ENCODE measurements at places on chromosomes 16 and 17.

- DNase-seq: no peak
Observed at GRCh38 chr16:65489531-65490023, 367.7 kb upstream of the CDH11 start.

DNA sequence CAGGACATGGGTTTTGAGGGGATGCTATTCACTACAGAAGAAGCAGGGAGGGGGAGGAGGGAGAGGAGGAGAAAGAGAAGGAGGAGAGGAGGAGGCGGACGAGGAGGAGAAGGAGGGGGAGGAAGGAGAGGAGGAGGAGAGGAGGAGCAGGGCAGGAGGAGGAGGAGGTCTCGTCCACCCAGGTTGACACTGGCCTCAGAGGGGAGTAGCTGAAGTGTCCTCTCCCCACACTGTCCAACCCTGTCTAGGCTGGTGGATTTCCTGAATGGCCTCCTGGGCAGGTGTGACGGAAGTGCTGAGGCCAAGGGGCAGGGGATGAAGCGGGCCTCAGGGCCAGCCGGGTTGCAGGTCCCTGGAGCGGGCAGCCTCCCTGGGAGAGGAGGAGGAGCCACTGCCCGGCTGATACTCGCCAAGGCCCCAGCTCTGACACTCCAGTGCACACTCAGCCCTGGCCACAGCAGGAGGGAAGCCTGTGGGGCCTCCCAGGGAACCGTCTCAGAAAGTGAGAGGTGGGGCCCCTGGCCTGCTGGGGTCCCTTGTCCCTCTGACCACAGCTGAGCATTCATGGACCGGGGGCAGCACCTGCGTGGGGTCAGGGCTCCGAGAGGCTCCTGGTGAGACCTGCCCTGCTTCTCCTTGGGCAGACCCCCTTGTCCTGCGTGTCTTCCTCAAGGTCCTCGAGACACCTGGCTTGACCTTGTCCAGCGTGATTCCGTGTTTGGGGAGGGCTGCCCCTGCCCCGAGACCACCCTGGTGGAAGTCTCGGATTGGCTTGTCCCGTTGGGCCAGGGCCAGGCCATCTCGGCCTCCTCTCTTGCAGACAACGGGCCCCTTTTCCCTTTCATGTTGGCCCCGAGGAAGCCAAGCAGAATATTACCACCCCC, 200.6 kb upstream of the CIBAR2 start:
- no peak for DNase-seq

- DNase-seq: no peak
Observed at GRCh38 chr17:20234276-20234675, 225.1 kb downstream of the SPECC1 start.

GRCh38 chr17:82444941-82445521, 5.5 kb downstream of the CYBC1 start:
- no peak for DNase-seq

- DNase-seq: no peak
Observed at GRCh38 chr17:34653511-34653910, 74.1 kb downstream of the TMEM132E start.

DNA sequence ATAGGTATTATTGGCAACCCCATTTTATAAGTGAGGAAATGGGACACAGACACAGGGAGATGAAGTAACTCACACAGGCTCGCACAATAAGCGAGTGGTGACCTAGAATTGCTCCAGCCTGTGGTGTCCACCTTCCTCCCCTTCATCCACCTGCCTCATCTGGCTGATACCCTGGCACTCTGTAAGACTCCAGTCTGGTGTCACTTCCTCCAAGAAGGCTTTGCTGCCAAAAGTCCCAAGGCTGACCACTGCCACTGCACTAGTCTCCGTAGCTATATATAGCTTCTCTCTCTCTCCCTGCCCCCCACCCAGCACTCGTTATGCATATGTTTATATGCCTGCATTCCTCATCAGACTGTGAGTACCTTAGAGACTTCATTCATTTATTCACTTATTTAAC, 66.1 kb upstream of the SREBF1 start:
- DNase-seq: no peak

DNA sequence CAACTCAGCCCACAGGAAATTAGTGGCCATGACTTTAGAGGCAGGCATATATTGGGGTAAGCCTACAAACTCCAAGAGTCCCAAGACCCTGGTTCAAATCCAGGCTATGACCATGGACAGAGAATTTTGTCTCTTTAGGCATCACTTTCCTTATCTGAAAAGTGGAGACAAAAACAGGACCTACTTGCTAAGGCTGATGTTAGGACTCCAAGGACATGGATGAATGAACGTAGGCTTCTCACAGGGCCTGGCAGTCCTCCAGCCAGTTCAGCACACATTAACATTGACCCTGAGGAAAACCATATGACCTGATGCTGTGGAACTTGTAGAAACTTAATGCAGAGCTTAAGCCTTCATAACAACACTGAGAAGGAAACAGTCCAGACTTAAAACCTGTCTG, 1.4 kb downstream of the FKBP10 start:
- no peak for DNase-seq

DNA sequence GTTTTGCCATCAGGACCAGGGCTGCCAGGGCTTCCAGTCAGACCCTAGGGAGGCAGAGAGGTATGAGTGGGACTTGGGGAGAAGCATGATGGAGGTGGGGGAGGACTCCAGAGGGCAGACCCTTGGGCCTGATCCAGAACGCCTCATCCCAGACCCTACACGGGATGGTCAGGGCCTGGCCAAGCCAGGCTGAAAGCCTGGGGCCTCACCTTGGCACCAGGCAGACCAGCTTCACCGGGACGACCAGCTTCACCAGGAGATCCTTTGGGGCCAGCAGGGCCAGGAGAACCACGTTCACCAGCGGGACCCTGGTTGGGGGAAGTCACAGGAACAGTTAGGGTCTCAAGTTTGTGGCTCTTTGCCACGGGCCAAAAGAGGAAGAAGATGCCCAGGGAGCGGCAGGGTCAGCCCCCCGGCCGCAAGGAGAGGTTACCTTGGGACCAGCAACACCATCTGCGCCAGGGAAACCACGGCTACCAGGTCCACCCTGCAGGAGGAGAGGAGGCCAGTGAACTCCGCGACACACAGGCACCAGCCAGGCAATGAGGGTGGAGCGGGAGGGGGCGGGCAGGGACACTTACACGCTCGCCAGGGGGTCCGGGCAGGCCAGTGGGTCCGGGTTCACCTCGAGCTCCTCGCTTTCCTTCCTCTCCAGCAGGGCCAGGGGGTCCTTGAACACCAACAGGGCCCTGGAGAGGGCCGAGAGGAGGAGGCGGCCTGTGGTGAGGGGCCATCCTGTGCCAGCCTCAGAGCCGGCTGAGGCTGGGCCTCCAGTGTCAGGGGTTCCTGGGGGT, 7.1 kb downstream of the COL1A1 start:
- no peak for DNase-seq

DNA sequence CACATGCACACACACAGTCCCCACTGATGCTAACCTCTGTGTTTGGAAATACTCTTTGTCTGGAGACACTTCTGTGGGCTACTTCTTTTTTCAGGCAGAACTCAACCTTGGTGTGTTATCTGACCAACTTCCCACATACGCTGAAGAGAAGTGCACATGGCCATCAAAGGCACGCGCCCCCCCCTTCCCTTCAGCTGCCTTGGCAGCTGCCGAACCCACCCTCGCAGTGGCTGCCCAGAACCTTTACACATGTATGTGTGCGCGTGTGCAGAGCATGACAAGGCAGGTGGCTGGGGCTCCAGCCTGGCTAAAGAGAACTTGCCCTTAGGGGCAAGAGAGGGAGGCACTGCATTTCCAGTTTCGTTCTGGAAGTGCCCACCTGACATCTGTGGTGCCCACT, 3.9 kb downstream of the RAPGEFL1 start:
- DNase-seq: no peak

GRCh38 chr16:49605536-49606254, 232.1 kb downstream of the C16orf78 start:
- no peak for DNase-seq

- no peak for DNase-seq
Observed at GRCh38 chr16:31063495-31063842, 10.6 kb downstream of the ZNF668 start.

GRCh38 chr17:4858068-4858881, 25.1 kb downstream of the MINK1 start:
- DNase-seq: no peak

DNA sequence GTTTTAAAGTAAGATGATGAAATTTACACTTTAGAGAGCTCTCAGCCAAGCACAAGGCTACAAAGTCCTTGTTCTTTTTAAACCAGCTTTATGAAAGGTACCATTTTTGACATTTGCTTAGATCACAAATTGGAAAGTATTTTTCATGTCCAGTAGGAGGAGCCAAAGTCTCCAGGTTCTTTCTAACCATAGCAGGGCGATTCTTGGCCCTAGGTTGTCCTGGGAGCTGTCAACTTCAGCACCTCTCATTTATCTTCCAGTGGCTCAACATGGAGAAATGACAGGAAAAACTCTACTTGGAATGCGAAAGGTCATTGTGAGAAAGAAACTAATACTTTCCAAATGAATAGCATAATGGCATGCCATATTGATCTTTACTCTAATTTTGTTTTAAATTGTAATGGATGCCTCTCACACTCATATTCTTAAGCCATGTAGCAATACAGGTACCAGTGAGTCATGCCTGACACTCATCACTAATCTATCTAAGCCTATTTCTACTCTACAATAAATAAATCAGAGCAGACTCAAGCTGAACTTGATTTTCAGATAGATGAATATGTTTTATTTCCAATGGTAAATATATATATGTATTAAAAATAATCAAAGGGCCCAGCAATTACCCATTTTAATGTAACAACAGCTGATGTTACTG, 919.1 kb upstream of the EEF2KMT start:
- peak; percentile 30 for DNase-seq

DNA sequence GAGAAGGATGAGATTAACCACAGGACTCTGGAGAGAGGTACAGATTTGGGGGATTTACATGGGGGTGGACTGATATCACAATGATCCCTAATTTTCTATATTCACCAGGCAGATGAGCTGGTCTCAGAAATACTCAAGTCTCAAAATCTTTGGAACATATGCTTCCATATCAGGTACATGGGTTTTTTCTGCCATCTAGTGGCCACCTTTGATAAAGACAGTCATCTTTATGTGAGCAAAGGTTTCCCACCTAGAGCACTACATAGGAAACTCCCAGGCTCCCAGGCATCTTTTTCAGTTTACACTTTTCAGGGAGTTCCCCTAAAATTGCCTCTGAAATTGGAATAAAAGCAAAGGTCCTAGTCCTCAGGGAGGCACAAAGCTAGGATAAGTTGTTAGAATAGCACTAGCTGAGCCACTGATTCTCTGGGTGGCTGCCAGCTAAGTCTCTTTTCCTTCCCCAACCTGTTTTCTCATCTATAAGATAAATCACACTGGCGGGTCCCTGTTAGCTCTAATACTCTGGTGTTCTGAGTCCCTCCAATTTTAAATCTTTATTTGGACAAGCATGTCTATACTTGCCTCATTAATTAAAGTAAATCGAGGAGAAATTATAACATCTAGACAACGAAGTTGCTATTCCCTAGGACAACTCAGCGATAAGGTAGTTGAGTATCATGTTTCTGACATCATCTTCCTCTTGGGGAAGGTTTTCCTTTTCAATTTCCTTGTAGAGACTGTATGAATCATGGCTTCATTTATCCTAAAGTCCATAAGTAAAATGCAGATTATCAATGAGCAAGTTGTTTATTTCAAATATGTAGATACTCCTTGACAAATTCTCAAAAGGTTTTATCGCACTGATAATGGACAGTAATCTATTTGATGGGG, 19.0 kb upstream of the MON1B start:
- peak; percentile 57 for DNase-seq

GRCh38 chr17:59746849-59747445, 39.5 kb downstream of the VMP1 start:
- peak; percentile 18 for DNase-seq

DNA sequence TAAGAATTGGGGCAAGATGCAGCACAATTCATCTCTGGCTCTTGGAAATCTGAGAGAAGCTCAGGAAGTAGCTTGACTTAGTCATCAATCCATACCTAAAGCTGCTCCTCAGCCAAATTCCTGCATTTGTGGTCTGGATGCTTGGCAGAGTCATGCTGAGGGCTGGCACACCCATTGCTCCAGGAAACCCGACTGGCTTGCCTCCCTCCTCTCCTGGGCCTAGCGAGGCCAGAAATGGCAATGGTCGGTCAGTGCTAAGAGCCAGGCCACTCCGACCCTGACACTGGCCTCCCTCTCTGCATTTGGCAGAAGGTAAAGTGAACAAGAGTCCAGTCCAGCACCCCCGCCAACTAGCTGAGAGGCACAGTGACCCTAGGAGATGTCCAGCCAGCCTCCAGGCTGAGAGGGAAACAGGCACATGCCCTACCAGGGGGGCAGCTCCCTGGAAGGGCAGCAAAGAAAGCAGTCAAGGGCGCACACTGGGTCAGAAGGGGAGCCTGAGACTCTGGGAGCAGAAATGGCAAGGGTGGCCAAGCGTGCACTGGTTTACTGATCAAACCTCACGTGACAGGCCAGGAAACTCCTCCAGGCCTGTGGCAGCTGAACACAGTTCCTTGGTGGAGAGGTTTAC, 10.0 kb downstream of the POLDIP2 start:
- DNase-seq: no peak

DNA sequence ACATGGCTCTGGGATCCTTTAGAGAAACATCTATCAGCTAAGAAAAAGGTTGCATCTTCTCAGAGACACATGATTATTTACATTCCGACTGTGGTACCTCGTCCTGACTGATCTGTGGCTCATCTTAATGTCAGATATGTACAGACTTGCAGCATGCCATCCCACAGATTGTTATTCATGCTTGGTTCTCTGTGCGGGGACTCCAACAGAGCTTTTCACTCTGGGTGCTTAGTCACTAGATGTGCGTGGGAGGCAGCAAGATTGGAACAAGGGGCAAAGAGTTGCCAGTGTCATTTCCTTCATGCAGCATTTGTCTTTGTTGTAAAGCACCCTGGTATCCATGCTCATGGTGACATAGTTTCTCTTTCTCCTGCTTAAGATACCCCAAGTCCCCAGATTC, 179.1 kb upstream of the CACNG5 start:
- DNase-seq: no peak

- no peak for DNase-seq
Observed at GRCh38 chr17:64504769-64505339, 1.2 kb downstream of the DDX5 start.

DNA sequence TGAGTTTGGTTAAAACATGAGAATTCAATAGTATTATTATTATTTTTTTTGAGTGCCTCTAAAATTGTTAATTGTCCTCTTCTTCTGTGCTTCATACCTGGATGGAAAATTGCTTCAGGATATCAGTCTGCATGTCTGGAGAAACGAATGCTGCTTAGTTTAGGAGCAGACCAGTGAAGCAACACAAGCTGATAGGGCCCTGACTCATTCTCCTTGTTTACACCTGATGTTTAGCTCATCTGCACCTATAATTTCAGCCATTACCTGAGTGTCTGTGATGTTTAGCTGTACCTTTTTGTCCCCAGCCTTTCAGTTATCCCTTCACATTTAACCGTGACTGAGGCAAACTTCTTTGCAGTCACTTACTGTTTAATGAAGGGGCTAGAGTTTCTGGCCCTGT, 14.8 kb downstream of the SNTB2 start:
- no peak for DNase-seq

- peak; percentile 31 for DNase-seq
Observed at GRCh38 chr16:84228256-84228838, 11.5 kb downstream of the KCNG4 start.

- no peak for DNase-seq
Observed at GRCh38 chr17:52376137-52376536, 217.6 kb upstream of the CA10 start.
